ENCODE measurements at places on chromosomes 13 and 19.

DNA sequence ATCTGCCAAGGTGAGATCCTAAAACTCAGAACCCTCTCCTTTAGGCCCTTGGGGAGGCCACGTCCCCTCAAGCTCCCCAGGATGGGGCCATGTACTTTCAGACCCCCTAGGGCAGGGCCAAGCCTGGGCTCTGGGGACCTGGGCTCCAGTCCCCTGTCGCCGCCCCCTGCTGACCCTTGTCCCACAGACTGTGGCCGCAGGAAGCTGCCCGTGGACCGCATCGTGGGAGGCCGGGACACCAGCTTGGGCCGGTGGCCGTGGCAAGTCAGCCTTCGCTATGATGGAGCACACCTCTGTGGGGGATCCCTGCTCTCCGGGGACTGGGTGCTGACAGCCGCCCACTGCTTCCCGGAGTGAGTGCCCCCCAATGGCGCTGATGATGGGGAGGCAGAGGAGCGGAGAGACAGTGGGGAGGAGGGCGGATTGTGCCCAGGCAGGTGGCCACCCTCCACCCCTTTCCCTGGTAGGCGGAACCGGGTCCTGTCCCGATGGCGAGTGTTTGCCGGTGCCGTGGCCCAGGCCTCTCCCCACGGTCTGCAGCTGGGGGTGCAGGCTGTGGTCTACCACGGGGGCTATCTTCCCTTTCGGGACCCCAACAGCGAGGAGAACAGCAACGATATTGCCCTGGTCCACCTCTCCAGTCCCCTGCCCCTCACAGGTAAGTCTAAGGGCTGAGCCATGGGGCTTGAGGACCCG is 18.8 kb downstream of the HPN start:
- DNase-seq: no peak

- DNase-seq: no peak
Observed at GRCh38 chr13:74389056-74389455, 254.9 kb upstream of the KLF12 start.

- DNase-seq: no peak
Observed at GRCh38 chr13:99225078-99225477, 24.4 kb downstream of the UBAC2 start.

DNA sequence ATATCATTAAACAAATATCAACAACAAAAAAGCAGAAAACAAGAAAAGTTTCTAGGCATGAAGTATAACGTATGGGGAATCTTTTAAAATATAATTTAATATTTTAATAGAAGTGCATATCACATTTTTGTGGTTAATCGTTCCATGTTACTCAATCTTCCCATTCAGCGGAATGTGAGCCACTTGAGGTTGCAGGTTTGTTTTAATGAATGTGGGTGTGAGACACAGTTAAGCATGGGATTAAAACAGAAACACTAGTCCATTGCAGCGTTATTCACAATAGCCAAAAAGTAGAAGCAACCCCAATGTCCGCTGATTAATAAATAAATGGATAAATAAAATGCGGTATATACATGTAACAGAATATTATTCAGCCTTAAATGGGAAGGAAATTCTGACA is 146.0 kb downstream of the NDFIP2 start:
- DNase-seq: no peak

- DNase-seq: no peak
Observed at GRCh38 chr13:24670174-24670573, 10.0 kb upstream of the ATP12A start.

DNA sequence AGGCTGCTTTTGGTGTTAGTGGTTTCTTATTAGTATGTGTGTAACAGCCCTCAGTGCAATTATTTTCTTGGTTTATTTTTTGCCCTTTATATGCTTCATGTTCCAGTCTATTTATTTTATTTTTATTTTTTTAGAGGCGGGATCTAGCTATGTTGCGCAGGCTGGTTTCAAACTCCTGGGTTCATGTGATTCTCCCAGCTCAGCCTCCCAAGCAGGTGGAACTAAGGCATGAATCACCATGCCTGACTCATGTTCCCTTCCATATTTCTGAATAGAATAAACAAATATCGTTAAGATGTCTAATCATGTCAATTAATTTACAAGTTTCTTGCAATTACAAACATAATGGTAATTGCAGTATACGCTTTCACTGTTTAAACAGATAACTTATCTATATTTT is 11.7 kb downstream of the SKA3 start:
- DNase-seq: no peak

DNA sequence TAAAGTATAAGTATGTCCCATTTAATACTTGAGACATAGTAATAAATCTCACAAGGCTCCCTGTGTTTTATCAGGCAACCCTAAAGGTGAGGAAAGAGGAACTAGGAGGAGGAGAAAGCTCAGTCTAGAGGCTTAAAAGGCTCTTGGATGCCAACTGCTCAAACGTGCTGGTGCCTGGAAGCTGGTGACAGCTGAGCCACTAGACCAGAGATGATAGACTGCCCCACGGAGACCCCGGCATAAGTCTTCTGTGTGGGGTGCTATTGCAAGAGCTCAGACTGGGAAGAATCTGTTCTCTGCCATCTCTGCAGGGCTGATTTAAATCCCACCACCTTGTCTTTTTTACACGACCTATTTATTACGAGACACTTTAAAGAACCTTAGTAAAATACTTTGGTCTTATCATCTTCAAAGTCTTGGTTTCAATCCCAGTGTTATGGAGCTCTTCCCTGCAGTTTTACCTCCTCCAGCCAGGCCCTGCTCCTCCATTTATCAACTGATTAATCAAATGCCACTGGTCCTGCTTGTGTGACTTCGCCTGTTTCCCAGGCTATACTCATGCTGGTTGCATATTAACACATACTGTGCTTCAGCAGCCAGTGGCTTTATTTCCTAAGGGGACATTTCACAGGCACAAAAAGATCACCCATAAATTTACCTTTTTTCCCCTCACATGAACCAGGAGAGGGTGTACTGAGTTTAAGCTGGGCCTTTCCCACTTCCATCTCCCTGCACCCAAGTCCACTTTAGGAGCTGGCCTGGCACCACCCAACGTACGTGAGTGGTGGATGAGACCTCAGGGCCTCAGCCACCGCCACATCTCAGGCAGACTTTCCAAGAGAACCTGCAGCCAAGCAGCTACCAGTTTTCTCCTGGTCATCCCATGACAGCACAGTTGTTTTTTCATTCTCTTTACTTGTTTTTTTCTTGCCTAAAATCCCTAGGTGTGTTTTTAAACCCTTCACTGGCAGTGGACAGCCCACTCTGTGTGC is 7.8 kb upstream of the ATP12A start:
- DNase-seq: no peak

GRCh38 chr13:108342369-108343289 is 73.1 kb downstream of the TNFSF13B start:
- DNase-seq: no peak

DNA sequence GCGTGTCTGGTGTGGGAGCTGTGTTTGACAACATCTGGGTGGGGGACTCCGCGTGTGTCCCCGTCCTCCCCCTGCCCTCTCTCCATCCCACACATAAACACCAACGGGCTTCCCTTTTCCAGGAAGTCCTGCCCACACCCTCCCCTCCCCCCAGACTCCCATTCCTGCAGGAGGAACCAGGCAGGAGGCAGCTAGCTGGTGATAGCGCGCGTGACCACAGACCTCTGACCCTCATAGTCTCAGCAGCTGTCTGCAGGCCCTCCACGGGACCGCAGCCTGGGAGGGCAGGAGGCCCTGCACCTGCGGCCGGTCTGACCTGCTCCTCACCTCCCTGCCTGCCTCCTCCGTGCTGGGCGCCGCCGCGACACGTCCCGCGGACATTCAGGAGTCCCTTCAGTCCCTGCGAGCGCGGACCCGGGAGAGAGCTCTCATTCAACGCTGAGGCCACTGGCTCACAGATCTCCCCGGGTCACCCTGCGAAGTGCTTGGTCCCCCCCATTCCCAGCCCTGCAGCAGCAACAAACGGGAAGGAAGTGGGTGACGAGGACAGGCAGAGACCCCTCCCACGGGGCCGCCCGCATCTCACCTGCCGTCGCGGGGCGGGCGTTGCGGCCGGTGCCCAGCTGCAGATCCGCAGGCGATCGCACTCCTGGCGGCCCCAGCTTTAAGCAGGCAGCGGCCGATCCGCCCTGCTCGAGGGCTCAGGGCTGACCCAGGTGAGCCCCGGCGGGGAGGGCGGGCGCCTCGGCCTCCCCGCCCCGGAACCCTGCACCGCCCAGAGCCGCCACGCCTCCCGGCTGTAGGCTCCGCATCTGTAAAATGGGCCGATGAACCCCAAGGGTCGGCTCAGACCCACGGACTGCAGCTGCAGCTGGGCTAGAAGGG is 1.1 kb upstream of the ACP5 start:
- peak; percentile 15 for DNase-seq

GRCh38 chr13:25276748-25277147 is 10.5 kb downstream of the MTMR6 start:
- no peak for DNase-seq

- DNase-seq: no peak
Observed at GRCh38 chr19:32829345-32829896, 40.1 kb downstream of the SLC7A9 start.

DNA sequence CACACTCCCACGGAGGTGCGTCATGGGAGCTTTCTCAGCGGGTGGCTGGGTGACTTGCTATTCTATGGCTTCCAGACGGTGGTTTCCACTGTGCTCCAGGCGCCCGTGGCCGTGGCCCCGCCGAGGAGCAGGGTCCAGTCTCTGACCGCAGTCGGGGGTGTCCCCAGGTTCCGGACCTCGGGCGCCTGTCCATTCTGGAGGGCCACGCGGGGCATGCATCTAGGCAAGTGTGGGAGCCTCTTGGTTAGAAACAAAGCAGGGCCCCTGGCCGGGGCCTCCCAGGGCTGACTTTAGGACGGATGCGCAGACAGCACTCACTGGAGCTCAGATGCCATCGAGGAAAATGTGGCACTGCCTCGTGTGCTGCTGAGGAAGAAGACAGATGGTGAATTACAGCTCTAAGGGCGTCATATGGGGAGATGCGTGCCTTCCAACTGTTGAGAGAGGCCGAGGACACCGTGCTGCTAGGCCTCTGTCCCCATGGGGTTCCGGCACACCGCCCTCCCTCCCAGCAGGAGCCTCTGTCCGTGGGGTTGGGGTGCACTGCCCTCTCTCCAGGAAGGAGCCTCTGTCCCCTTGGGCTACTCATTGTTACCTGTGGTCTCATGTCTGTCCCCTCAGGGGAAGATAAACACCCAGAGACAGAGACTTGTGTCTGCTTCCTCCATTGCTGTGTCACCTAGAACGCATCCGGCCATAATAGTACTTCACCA is 38.1 kb downstream of the TMEM255B start:
- no peak for DNase-seq

- no peak for DNase-seq
Observed at GRCh38 chr13:49082653-49083536, 107.2 kb downstream of the FNDC3A start.

GRCh38 chr19:50321831-50322230 is 7.3 kb downstream of the KCNC3 start:
- no peak for DNase-seq

- no peak for DNase-seq
Observed at GRCh38 chr13:26061947-26062346, 10.1 kb upstream of the SHISA2 start.

GRCh38 chr13:23365652-23366051 is 67.8 kb downstream of the SACS start:
- no peak for DNase-seq

GRCh38 chr13:51479199-51479523 is 26.3 kb upstream of the INTS6 start:
- DNase-seq: no peak

- no peak for DNase-seq
Observed at GRCh38 chr13:50244713-50245574, 229.7 kb downstream of the KCNRG start.

GRCh38 chr19:45404557-45405434 is at the start of gene PPP1R13L:
Gene PPP1R13L (minus strand): TSS chr19:45405069. CDS start chr19:45398318, 6,751 bp downstream.
- DNase-seq: no peak

DNA sequence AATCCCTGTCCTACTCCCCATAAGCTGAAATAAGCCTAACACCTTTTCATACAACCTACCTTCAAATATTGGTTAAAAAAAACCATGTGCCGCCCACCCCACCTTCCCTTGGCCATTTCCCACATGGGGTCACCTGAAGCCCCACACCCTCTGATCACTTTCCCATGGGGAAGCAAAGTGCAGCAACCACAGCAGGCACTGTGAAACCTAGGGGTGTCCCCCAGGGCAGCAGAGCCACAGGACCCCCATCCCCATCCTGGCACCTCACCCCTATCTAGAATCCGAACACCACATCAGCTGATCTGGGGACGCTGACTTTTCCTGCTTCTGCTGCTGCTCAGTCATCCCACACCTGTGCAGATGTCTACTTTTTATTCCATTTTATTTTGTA is 19.9 kb downstream of the CEACAM21 start:
- DNase-seq: no peak

GRCh38 chr19:44515031-44515430 is 14.4 kb downstream of the CEACAM20 start:
- no peak for DNase-seq

DNA sequence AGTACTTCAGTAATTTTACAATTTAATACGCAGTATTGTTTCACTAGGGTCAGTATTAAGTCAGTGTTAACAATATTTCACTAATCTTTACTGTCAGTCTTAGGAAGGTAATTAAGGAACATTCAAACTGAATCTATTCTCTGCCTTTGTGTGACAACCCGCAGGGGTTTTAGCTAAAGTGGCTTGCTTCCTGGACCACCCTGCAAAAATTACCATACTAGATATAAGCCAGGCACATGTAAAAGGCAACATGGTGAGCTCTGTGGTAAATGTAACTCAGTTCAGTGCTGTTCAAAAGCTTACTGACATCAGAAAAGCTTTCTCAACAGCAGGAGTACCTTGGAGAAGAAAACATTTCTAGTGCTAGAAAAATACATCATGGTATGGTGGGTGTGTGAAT is 116.7 kb downstream of the FREM2 start:
- DNase-seq: no peak

GRCh38 chr13:26475176-26476110 is 82.0 kb upstream of the WASF3 start:
- DNase-seq: no peak

GRCh38 chr13:21065686-21066085 is 4.3 kb upstream of the LATS2 start:
- no peak for DNase-seq

- no peak for DNase-seq
Observed at GRCh38 chr13:23628765-23629565, 58.8 kb downstream of the TNFRSF19 start.

- peak; percentile 88 for DNase-seq
Observed at GRCh38 chr19:12564016-12564664, 12.9 kb upstream of the ZNF564 start.

- no peak for DNase-seq
Observed at GRCh38 chr13:96218475-96218874, 128.6 kb downstream of the HS6ST3 start.

DNA sequence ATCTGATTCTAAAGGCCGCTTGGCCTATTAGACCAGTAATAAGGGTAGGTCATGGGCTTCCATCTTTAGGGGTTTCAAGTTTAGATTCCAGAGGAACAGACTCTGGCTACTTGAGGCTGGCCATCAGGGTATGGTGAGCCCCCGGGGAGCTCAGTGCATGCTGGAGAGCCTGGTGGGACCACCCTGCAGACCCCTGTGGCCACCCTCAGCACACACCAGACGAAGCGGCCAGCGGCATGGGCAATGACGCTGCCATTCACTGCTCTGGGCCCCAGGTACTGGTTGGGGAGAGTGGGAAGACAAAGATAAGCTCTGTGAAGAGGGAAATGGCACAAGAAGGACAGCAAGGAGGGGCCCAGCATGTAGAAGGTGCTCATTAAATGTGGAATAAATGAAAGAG is 98.8 kb upstream of the SLC15A1 start:
- no peak for DNase-seq
